ENCODE measurements at places on chromosomes 7 and 10.
A peak's percentile ranks its signal among the peaks of the same experiment; 100 is the strongest.

DNA sequence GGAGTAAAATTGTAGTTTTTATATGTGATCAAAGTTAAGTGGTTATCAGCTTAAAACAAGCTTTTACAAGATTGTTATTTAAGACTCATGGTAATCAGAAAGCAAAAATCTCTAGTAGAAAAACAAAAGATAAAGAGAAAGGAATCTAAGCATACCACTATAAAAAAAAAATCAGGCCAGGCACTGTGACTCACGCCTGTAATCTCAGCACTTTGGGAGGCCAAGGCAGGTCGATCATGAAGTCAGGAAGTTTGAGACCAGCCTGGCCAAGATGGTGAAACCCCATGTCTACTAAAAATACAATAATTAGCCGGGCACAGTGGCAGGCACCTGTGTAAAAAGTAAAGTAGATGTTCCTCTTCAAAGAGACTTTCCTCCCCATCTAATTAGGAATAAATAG lies 265.9 kb upstream of the NRP1 start:
- DNase-seq, result no peak

DNA sequence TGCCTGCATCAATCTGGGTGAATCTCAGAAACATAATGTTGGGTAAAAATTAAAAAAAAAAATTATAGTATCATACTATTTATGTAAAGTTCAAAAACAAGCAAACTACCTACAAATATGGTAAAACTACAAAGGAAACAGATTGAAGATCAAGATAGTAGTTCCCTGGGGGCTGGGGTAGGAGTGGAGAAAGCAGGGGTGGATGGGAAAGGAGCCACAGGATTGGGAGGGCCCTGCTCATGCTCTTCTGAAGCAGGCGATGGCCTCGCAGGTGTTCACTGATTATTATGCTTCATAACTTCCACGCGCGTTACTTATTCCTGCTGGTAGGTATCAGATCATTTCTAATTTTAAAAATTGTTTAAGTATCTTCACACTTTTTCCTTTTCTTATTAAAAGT lies 96.0 kb upstream of the GATA3 start:
- no peak for DNase-seq

GRCh38 chr7:93629291-93629801 lies 54.8 kb upstream of the CALCR start:
- DNase-seq, result no peak

GRCh38 chr7:24932815-24933214 lies 47.2 kb downstream of the OSBPL3 start:
- peak; percentile 33 for DNase-seq

- DNase-seq, result no peak
Measured at GRCh38 chr10:122308417-122309141, 37.5 kb downstream of the BTBD16 start.
